ENCODE measurements at places on chromosomes 1 and 21.

GRCh38 chr1:241079047-241079446 is 278.0 kb downstream of the RGS7 start:
- no peak for DNase-seq

- DNase-seq: no peak
Observed at GRCh38 chr1:112735752-112736151, 20.6 kb upstream of the PPM1J start.

GRCh38 chr1:172779491-172779890 is 120.6 kb downstream of the FASLG start:
- no peak for DNase-seq

- DNase-seq: no peak
Observed at GRCh38 chr1:91335603-91336002, 69.0 kb downstream of the HFM1 start.

- DNase-seq: peak; percentile 5
Observed at GRCh38 chr1:80218112-80218511, 1211.6 kb upstream of the ADGRL4 start.

DNA sequence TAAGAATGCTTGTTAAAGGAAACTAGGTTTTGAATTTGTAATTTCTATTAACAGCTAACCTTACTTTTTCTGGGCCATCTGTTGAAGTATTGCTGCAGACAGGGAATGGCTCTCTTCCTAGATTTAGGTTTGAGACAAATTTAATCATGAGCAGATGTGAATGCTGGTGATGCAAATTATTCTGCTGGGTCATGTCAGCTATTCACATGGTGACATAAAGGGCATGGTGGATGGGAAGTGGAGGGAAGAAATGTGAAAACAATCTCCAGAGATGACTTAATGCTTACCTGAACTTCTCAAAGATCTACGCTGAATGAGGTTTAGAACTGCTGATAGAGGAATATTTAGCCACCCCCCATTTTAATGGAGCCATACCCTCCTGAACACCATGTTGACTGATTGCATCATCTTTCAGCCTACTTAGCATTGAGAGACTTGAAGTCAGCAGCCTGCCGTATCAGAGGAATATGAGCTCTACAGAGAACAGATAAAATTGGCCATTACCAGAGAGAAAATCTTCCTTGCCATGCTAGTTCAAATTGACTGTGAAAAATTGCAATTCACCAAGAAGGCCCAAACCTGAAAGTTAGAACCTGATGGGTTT is 138.8 kb downstream of the HHAT start:
- DNase-seq: no peak

GRCh38 chr1:81832573-81832972 is 31.8 kb downstream of the ADGRL2 start:
- DNase-seq: no peak

- DNase-seq: no peak
Observed at GRCh38 chr1:248000169-248000568, 13.3 kb upstream of the OR2L5 start.

DNA sequence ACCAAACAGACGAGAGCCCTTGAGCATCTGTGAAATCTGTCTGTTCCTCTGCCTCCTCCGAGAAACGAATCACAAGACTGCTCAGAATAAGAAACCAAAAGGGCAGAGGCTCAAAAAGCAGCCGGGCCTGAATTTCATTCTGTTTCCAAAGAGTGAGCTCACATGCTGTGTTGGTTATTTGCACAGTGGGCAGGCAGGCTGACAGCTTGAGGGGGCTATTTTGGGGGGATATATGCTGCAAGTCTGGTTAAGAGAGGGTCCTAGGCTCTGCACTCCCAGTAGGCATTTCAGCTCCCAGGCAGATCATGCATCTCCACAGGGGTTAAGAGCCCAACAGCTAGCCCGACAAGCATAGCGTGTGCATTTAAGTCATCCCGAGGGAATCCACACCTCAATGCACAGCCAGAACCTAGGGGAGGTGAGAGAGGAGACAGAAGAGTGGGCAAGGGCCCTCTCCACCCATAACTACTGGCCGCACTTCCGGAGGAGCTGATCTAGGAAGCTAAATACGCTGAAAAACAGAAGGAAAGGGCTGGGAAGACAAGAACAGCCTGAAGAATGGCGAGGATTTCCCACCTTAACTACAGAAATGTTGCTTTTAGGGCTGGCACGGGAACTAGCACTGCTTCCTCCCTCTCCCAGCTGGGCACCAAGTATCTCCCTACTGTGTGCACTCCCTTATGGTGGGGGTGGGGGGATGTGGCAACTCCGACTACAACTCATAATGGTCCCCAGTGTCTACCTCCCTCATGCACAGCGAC is 3.7 kb downstream of the PGBD5 start:
- DNase-seq: no peak

GRCh38 chr1:4797016-4797410 is 142.6 kb downstream of the AJAP1 start:
- DNase-seq: no peak

DNA sequence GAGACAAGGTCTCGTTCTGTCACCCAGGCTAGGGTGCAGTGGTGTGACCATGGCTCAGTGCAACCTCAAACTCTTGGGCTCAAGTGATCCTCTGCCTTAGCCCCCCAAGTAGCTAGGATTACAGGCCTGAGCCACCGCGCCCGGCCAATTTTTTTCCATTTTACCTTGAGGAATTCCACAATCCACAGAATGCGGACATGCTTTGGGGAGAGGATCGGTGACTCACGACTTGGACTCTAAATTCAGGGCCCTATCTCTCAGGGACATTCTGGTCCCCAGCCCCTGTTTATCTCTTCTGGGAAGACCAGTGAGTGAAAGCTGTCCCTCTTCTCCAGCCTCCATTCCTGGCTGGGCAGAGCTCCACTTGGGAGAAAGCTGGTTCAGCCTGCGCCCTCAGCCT is 5.2 kb downstream of the PADI1 start:
- no peak for DNase-seq

- DNase-seq: no peak
Observed at GRCh38 chr1:85806236-85806965, 98.2 kb upstream of the ZNHIT6 start.

- no peak for DNase-seq
Observed at GRCh38 chr1:89356658-89357400, 7.0 kb upstream of the GBP6 start.

GRCh38 chr1:114446198-114446597 is 64.8 kb downstream of the TRIM33 start:
- DNase-seq: no peak

- no peak for DNase-seq
Observed at GRCh38 chr1:77543822-77544448, 138.5 kb downstream of the ZZZ3 start.

- DNase-seq: no peak
Observed at GRCh38 chr1:151661751-151662150, 49.9 kb downstream of the SNX27 start.

DNA sequence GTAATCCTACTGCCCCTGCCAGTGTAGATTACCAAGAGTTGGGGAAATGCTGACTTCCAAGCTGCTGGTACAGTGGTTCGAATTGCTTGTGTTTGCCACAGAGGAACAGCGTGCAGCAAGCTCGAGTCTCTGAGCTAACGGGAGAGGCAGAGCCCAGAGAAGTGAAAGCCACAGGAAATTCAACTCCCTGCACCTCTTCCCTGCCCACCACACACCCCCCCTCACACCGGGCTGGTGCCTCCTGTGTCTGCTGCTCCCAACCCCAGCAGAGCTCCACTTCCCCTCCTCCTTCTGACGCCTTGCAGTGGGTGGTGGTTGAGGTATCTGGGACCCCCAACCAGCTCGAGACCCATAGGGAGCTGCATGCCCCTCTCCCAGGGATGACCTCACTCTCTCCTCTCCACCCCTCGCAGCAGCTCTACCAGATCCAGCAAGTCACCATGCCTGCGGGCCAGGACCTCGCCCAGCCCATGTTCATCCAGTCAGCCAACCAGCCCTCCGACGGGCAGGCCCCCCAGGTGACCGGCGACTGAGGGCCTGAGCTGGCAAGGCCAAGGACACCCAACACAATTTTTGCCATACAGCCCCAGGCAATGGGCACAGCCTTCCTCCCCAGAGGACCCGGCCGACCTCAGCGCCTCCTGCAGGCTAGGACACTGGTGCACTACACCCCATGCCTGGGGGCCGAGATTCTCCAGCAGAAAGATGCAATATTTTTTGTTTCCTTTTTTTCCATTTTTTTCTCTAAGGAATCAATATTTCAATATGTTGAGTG is 13.1 kb upstream of the KCNQ4 start:
- DNase-seq: no peak
